NB4 (cell line): ENCODE measurements at places on chromosomes 7 and 10.

- no peak for DNase-seq
These were observed 46.3 kb upstream of the HYAL4 start for GRCh38 chr7:123798532-123799188.

- DNase-seq = peak; percentile 57
These were observed 96.2 kb downstream of the C10orf105 start for GRCh38 chr10:71623098-71623985.

- no peak for DNase-seq
These were observed 756.1 kb downstream of the GRID1 start for GRCh38 chr10:85610381-85611092.

GRCh38 chr10:49618821-49619220, 5.0 kb downstream of the CHAT start:
- DNase-seq = no peak

DNA sequence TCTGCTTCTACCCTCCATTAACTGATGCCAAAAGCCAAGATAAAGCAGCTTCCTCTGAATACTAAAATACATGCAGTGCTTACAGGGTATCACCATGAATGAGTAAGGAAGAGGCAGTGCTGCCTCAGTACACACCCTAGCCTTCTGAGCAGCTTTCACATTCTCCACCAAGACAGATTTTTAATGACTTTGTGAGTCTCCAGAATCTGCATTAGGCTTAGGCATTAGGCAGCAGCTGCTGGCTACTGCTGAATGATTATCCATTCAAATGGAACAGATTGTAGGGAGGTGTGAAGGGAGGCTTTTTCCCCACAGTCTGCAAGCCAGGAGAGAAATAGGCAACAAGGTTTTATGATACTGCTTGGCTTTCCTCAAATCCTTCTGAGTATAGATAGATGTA, 1226.7 kb upstream of the LRRN3 start:
- DNase-seq = no peak

GRCh38 chr7:137873979-137874777, 27.4 kb upstream of the DGKI start:
- no peak for DNase-seq
